ENCODE measurements at places on chromosomes 2 and 18.

- DNase-seq, result no peak
Observed at GRCh38 chr2:45823723-45824206, 172.3 kb downstream of the PRKCE start.

GRCh38 chr2:109472331-109472959 lies 141.3 kb downstream of the SEPTIN10 start:
- DNase-seq, result no peak

DNA sequence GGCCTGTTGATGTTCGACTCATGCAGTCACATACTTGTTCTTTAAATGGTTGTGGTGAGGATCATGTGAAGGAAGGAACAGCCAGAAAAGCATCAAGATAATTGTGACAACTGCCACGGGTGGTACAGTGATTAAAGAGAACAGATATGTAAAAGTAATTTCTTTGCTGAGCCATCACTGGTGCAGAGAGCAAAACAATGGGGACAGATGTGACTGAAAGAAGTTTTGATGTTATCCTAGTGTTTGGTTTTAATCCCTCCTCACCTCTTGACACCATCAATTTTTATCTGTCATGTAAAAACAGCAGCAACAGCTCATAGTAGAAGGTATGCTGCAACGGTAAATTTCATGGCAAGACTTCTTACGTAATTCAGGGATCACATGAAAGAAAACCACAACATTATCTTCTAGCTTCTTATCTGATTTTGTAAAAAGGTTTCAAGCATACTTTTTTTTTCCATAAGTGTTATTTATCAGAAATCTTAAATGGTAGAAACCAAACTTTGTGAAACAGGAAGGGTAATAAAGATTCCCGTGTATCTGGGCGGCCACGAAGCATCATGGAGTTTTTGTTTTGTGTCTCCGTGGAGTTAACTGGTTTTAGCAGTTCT lies 65.2 kb downstream of the PLCL1 start:
- DNase-seq, result peak; percentile 77

DNA sequence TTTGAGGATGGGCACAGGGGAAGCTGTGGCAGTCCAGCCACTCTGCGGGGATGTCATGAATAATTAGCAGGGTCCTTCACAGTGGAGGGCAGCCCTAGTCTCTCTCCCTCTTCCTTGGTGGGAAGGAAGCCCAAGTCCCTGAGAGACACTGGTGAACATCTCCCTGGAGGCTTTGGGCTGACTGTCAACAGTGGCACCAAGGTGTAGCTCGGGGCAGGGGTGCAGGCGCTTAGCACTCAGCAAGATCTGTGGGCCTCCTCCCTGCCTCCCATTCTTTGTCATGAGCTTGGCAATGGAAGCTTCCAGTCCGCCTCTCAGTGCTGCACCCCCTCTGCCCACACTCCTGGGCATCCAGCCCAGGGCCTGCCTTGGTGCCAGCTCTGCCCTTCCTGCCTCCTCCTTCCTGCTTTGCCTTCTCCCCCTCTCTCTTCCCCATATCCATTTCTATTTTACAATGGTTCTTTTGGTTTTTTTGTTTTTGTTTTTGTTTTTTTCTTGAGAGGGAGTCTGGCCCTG lies 59.4 kb downstream of the STEAP3 start:
- no peak for DNase-seq

- no peak for DNase-seq
Observed at GRCh38 chr18:50398099-50398498, 23.3 kb downstream of the SKA1 start.

GRCh38 chr2:226874749-226875148 lies 38.9 kb downstream of the RHBDD1 start:
- no peak for DNase-seq

DNA sequence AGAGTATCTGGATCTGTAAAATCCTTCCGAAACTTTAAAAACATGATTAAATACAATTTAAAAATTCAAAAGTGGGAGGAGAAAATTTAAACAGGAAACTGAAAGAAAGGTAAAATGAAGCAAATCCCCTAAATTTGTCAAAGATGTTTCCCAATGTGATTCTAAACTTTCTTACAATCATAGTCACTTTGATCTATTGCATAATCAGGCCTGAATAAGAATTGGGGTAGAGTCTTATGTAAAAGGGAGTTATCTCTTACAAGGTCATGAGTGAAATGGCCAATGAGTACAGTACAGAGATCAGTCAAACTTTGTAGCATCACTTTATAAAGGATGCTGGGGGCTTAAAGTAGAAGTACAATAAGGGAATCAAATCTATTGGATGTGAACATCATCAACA lies 1657.7 kb upstream of the CELF4 start:
- no peak for DNase-seq

DNA sequence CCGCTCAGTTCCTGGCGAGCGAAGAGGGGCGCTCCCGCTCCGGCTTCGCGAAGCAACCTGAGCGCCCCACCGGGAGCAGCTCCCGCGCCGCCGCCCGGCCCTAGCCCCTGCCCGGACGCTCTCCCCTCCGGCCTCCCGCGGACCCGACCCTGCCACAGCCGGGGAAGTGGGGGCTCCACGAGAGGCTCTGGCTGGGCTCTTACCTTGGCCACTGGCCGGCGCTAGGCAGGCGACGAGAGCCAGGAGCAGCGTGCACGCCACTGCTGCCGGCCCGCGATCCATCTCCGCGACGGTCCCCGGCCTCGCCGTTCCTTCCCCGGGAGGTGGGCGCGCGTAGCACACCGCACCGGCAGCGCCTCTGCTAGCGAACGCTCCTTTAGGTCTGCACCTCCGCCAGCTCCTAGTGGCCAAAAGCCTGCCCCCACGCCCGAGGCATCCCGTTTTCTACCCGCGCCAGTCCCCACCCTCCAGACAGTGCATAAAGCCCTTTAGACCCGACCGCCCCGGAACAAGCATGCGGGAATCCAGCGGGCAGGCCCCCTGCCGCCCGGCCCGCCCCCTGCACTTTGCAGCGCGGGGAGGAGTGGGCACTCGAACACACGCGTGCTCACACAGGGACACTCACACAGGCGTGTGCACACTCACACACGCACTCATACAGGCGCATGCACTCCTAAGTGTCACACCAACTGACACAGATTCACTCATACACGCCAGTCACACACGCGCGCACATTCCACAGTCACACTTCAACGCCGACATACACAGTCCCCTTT lies at the start of gene LRP2:
TSS of gene LRP2 (minus strand) at position 417 of the 776 bp plus-strand sequence. CDS start at position 282, 135 bp downstream.
- DNase-seq, result no peak

- peak; percentile 85 for DNase-seq
Observed at GRCh38 chr2:233240897-233241296, 10.6 kb upstream of the ATG16L1 start.

GRCh38 chr18:28287146-28287545 lies 110.2 kb upstream of the CDH2 start:
- DNase-seq, result no peak

GRCh38 chr18:5824370-5824984 lies 70.8 kb downstream of the TMEM200C start:
- no peak for DNase-seq

- DNase-seq, result no peak
Observed at GRCh38 chr2:8675543-8675942, 6.3 kb upstream of the ID2 start.

DNA sequence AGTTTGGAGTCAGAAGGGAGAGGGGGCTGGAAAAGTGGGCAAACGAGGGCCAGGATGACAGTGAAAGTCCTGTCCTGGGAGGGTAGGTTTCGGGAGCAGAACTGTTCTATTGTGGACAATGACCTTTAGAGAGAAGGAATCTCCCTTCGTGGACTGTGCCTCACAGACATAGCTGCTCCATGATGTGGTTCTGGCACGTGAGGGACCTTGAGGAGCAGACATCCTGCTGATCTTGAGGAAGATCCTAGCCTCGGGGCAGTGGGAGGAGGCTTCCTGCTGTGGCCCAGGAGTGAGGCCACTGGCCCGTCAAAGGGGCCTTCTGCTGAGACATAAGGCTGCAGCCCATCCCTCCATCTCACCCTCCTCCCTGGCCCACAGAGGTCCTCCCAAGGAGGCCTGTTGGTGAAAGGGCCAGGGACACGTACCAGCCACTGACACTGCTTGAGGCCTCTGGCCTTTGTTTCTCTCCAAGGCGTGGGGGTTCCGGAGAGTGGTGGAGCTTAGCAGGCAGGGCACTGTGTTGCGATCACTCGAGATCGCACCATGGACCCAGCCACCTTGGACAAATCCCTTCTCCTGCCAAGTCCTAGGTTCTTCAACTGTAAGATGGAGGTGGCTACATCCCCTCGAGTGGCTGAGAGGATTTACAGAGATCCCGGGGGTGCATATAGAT lies 167.2 kb downstream of the CELF4 start:
- no peak for DNase-seq

- no peak for DNase-seq
Observed at GRCh38 chr2:74815941-74816340, 18.0 kb upstream of the HK2 start.

DNA sequence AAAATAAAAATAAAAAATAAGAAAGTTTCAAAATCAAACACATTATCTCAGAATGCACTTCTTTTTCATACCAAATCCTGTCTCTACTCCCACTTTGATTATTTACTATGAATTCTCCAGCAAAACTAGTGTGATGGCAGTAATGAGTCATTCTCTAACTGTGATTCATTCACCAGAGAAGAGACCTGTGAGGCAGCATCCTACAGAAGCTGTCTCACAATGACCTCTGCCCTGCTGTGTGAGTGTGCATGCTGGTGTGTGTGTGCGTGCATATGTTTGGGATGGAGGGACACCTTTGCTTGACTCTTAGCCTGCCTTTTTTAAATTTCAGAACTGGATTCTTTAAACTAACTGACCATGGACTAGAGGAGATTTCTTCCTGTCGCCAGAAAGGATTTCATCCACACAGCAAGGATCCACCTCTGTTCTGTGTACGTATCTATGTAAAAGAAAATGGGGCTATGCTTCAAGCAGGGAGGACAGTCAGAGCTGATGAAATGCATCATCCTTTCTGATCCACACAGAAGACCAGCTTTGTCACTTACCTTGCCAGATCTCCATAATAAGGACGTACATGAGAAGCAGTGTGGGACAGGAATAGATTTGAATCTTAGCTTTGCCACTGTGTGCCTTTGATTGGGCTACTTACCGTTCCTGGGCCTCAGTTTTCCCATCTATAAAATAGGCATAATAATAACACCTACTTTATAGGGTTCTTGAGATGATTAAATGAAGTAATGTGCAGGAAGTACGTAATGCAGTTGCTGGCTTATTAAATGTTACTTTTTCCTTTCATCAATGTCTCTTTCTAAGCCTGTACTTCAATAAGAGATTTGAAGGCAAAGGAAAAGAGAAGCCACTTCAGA lies 31.2 kb downstream of the STAMBP start:
- peak; percentile 20 for DNase-seq

GRCh38 chr18:45339810-45340550 lies 275.3 kb upstream of the SLC14A2 start:
- no peak for DNase-seq

DNA sequence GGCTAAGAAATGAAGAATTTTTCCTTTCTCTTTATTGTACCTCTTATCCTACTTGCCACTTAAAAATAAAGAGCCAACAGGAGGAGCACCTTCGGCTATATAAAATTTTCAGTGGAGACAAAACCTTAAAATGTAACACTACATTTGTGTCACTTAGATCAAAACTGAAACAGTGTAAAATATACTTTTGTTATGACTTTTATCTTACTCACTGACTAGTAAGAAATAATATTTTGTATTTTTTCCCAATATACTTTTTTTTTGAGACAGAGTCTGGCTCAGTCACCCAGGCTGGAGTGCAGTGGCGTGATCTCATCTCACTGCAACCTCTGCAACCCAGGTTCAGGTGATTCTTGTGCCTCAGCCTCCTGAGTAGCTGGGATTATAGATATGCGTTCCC lies 28.3 kb downstream of the KCNJ13 start:
- no peak for DNase-seq

GRCh38 chr2:137192366-137193310 lies 427.3 kb downstream of the THSD7B start:
- no peak for DNase-seq

- no peak for DNase-seq
Observed at GRCh38 chr2:112718863-112719370, 1.9 kb upstream of the NT5DC4 start.

- DNase-seq, result no peak
Observed at GRCh38 chr18:58078889-58079573, 35.0 kb downstream of the NEDD4L start.

DNA sequence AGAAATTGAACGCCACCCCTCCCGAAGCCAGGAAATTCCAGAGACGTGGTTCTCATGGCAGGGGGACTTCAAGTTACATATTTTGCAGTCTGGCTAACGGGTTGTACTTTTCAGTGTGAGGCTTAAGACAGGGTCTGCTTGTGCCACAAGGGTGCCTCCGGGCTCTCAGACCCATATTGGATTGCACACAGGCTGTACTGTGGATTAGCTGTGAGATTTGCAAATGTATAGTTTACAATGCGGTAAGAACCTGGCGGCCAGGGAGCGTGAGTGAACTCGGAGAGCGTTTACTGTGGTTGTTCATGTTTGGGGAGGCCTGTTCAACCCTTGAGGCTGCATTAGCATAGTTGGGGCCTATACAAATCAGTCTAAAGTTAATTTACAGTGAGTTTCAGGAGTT lies 143.9 kb upstream of the SIX2 start:
- no peak for DNase-seq

DNA sequence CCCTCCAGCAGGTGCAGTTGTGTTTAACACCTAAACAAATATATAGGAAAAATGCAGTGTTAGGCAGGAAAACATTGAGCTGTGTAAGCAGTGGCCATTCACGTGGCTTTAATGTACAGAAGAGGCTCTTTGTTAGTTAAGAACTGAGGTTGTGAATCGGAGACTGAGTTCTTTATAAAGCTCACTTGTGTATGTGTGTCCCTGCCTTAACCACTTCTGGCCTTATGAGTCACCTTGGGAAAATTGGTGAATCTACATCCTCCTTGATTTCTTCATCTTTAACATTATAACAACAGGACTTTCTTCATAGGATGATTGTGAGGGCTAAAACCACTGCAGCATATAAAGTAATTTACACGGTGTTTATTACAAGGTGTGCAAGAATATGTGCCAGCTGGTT lies 188.4 kb upstream of the TPO start:
- DNase-seq, result no peak

- DNase-seq, result no peak
Observed at GRCh38 chr2:211709389-211709788, 829.2 kb downstream of the ERBB4 start.

Data from CD4-positive, alpha-beta T cell treated with Interleukin-4 for 4 hours (primary cell).